ENCODE measurements at places on chromosomes 12 and 14. TPM values are rescaled to one million over a fixed set of nuclear protein-coding genes. Genes with fewer than 3 reads are reported as not detected.

Gene PSMB5
- 259 TPM for total RNA-seq

Gene TMEM117
- 7.2 TPM for total RNA-seq

Gene MLH3
- total RNA-seq = 10.6 TPM

Gene PPP4R4
- 24.6 TPM for total RNA-seq

Gene KIF5A
- total RNA-seq = under 0.01 TPM

Gene ANO2
- total RNA-seq = not detected

Gene CRACR2A
- 0.43 TPM for total RNA-seq

Gene P2RX7
- total RNA-seq = 0.43 TPM

Gene RAD9B
- total RNA-seq = 0.21 TPM

Gene FITM1
- total RNA-seq = 0.24 TPM

Gene EIF2B2
- total RNA-seq = 42.4 TPM

Gene BIN2
- total RNA-seq = not detected

Gene KCTD10
- total RNA-seq = 40.7 TPM

Gene TEDC1
- 2.3 TPM for total RNA-seq

Gene GLS2
- total RNA-seq = 3.1 TPM

Gene IRAK3
- 3.0 TPM for total RNA-seq

Gene RPGRIP1
- not detected for total RNA-seq

Gene HSPB8
- 0.43 TPM for total RNA-seq

Gene SOAT2
- not detected for total RNA-seq

Gene HOXC12
- total RNA-seq = not detected

Gene KRT3
- not detected for total RNA-seq

Gene OTOGL
- not detected for total RNA-seq

Gene RFX4
- total RNA-seq = not detected

Gene IKBIP
- 6.8 TPM for total RNA-seq

Gene C14orf132
- 0.21 TPM for total RNA-seq
